DMS153 (cell line): ENCODE measurements at places on chromosomes 3 and 15.

DNA sequence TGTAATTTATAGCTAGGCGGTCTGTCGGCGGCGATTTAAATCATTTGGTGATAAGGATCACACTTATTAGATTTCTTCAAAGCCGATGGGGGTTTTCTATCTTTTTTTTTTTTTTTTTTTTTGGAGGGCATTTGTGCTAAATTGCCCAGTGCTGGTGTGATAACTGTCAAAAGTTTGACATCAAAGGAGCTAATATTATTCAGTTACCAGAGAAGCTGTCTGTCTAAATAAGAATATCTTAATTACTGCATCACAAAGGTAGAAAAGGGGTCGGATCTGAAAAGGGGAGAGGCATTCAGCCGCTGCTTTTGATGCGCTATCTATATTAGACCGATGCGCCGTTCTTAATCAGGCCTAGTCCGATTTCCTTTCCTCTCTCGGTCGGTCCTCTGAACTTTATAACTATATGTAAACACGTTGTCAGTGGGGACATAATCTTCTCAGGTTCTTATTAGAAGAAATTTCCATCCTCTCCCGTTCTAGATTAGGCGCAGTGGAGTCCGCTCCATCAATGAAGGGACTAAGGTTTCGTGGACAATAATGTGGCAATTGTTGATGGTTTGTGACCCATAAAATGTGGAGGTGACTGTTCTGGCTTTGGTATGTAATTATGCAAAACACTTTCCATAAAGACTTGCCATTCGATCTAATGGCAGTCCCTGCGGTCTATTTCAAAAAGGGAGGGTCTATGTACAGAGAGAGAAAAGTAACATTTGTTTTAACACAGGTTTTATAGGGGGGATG is 31.7 kb downstream of the NR2F2 start:
- no peak for DNase-seq

DNA sequence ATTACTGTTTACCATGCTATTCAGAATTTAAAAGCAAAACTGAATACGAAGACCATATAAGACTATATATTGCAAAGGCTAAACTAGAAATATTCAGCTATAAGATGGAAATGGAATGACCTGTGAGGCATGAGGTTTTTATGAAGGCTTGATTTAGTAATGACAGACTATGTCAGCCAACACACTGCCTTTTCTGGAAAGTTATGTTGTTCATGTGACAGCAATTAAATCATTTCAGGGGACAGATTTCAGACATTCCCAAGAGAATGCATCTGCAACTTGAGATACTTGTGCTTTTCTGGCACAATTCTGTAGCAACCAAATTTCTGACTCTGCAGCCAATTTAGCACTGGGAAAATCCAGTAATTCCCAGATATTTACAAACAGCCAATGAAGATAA is 8.6 kb upstream of the GATM start:
- no peak for DNase-seq

DNA sequence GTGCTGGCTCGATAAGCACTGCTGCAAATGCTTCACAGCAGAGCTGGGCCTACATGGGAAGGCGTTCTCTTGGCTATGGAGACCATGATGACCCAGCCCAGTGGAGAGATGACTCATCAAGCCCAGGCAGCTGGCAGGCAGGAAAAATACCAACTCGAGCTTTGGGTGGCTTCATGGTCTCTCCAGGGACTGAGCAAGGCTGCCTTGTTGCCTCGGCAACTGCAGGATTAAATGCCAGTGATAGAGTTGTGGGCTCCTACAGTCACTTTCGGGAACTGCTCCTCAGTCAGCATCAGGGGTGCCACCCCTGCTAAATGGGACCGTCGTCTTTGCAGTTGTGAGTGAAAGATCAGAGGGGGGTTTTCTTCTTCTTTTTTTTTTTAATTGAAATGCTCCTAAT is 54.6 kb upstream of the MYZAP start:
- DNase-seq: peak; percentile 77

DNA sequence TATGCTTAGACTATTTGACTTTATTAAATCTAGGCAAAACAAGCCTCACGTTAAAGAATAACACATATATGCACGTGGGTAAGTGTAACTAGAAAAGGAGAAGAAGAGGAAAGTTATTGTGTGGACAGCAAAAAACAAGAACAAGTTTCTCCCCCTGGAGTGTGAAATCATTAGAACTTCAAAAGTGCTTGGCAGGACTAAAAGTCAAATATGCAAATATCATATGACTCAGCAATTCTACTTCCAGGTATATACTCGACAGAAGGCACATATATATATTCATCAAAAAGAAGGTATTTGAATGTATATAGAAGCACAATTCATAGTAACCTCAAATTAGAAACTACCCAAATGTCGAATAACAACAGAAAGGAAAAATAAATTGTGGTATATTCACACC is 68.9 kb upstream of the STXBP5L start:
- no peak for DNase-seq

DNA sequence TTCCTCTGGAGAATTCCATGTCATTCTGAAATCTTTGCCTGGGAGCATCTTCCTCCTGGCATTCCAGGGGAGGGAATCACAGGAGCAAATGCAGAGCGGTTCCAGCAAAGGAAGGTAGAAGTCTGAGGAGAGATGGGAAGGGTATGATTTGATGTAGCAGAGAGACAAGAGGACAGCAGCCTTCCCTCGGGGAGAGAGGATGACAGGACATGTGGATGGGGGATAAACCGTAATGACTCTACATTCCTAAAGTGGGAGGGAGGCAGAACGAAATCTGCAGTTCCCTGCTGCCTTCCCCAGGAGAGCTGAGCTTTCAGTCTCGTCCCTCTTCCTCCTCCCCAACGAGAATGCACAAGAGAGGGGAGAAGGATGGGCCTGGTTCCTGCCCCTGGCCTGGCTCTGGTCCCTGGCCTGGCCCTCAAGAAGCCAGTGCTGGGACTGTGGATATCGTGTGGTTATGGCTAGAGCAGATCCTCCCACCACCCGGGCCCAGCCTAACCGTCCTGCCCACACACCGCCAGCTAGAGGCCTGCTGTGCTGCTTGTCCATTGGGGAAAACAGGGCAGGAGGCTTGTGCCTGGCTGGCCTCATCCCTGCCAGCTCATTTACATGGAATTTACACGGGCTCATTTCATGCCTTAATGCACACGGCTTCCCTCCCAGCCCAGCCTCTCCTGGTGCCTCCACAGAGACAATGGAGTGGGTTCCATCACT is 26.6 kb downstream of the SEMA7A start:
- DNase-seq: no peak
